ENCODE measurements at places on chromosomes 16 and 17. TPM values are rescaled to one million over a fixed set of nuclear protein-coding genes. Genes with fewer than 3 reads are reported as not detected.

Gene CIAO3
- total RNA-seq, result 36.0 TPM

- no peak for DNase-seq
Measured at GRCh38 chr16:77853161-77853560, 64.8 kb downstream of the VAT1L start.

Gene HOXB3
- total RNA-seq, result 35.8 TPM

DNA sequence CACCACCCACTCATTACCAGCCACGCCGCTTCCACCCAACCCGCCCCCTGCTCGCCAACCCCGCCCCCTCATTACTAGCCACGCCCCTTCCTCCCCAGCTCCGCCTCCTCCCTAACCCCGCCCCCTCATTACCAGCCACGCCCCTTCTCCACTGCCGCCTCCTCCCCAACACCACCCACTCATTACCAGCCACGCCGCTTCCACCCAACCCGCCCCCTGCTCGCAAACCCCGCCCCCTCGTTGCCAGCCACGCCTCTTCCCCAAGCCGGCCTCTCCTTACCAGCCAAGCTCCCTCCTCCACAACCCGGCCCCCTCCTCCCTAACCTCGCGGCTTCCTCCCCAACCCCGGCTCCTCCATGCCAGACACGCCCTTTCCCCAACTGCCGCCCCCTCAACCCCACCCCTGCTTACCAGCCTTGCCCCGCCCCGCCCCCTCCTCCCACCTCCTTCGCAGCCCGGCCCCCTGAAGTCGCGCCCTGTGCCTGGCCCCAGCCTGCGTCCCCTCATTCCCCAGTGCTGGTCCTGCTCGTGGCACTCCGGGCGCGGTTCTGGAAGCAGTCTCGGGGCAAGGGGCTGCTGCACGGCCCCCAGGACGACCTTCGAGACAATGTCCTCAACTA lies 7.3 kb downstream of the SLC22A31 start:
- DNase-seq, result no peak

DNA sequence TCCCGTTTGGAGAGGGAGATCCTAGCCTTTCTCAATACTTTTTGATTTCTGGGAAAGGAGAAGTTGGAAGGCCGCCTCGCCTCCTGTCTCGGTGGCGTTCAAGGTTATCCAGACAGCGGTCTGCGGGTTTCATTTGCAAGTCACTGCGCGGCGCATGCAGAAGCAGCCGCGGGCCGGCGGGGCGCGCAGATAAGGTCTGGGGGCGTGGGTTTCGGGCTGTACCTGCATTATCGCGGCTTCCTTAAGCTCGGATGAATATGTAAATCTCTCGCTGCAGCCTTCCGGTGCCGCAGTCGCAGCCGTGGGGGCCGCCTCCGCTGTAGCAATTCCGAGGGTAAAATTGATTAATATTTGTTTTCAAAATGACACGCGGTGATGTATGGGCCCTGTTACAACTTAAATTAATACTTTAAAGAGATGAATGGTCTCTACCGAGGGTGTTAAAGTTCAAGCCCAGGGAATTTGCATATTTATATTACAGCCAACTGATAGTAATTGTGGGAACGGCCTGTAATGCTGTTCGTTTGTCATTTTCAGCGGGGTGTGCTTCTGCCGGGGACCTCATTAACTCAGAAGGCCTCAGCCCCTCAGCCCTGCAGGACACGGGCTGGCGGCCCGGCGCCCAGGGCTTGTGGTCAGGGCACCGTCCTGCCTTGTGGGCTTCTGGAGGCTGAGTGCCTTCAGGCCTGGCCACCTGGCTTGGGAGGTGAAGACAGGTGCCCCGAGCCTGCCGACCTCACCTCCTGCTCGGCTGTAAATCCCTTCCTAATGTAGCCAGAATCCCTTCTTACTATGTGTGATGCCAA lies 99.4 kb downstream of the CYLD start:
- no peak for DNase-seq

Gene EPX
- not detected for total RNA-seq

DNA sequence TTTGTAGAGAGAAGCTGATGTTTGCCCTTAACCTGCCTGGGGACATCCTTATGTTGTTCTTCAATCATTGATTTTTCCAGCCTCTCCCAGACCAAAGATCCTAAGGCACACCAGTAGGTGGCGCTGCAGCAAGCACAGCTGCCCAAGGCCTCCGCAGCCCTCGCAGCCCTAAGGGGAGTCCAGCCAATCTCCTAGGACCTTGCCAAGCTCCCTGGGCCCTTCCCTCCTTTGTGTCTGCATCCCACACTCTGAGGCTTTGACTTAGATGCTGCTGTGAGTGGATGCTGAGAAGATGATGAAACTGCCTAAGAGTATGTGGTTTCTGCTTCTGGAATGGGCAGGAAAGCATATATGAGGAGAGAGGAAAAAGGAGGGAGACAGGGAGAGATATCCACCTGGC lies 47.1 kb downstream of the SPACA3 start:
- DNase-seq, result peak; percentile 65

DNA sequence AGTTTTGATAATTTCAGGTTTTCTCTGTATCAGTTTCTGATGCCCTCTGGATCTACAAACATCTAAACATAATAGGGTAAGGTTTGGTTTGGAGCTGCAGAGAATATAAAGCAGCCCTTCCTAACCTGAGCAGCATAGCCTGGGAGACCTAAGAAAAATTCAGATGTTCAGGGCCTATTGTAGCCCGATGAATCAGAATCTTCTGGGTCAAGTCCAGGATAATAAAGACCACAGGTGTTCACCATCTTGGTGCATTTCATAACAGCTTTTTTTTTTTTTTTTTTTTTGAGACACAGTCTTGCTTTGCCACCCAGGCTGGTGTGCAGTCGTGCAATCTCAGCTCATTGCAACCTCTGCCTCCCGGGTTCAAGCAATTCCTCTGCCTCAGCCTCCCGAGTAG lies 19.7 kb upstream of the ARHGAP17 start:
- DNase-seq, result no peak

GRCh38 chr17:57091186-57091618 lies 6.2 kb downstream of the AKAP1 start:
- DNase-seq, result no peak

Gene C17orf50
- total RNA-seq, result not detected

GRCh38 chr16:9836118-9836736 lies 346.0 kb downstream of the GRIN2A start:
- no peak for DNase-seq

Gene RHBDL1
- total RNA-seq, result 4.4 TPM

All from left colon (tissue), 2 donors.